ENCODE measurements at places on chromosomes 2 and 18.

- DNase-seq = no peak
Observed at GRCh38 chr2:161237392-161238264, 70.6 kb upstream of the PSMD14 start.

- no peak for DNase-seq
Observed at GRCh38 chr2:100228415-100228814, 86.0 kb upstream of the AFF3 start.

DNA sequence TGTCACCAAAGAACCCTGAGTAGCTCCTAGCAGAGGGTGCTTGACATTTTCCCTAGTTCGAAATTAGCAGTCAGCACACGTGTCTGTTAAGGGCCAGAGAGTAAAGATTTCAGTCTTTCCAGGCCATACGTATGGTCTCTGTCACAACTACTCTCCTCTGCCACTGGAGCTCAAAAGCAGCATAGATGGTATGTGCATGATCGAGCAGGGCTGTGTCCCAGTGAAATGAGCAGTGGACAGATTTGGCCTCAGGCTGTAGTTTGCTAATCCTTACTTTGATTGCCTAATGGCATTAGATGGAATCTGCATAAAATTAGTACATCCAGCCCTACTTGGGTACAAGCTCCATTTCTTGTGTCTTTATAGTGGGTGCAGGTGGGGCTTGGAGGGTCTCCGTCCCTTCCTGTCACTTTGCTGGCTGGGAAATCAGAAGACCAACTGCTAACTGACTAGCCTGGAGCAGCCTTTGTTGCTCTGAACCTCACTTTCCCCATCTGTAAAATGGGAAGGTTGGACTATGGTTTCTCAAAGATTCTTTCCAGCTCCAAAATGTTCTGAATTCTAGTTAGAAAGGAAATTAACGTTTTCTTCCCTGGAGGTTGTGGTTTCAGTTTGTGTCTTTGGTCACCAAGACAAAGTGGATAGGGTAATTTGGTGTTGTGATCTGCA lies 108.5 kb downstream of the GLI2 start:
- no peak for DNase-seq

- no peak for DNase-seq
Observed at GRCh38 chr2:113861740-113862139, 28.1 kb upstream of the ACTR3 start.

GRCh38 chr18:24516261-24516660 lies 55.8 kb downstream of the HRH4 start:
- no peak for DNase-seq

GRCh38 chr2:18961991-18962421 lies 372.6 kb upstream of the NT5C1B start:
- DNase-seq = no peak

GRCh38 chr2:34416856-34417255 lies 817.8 kb upstream of the FAM98A start:
- DNase-seq = no peak

DNA sequence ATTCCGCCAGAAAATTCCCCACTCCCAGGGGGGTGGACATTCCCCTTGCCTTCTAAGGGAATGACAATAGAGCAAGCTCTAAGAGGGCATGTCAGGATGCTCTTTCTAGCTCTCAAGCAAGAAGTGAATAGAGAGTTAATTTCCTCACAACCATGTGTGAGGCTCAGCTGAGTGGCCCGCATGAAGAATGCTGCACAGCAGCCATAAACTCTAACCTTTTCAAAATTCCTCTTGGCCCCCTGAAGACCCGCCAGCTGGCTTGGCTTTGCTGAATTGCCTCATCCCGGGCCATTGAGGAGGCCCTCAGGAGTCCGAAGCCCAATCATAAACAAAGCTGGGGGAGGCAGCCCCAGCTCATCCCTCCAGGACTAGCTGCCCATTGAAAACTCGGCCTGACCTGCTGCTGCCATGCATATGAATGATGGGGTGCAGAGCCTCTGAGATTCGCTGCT lies 38.2 kb downstream of the NRP2 start:
- DNase-seq = no peak

- no peak for DNase-seq
Observed at GRCh38 chr2:192007581-192008228, 160.8 kb upstream of the CAVIN2 start.

- DNase-seq = no peak
Observed at GRCh38 chr18:70398076-70398475, 109.2 kb downstream of the SOCS6 start.

DNA sequence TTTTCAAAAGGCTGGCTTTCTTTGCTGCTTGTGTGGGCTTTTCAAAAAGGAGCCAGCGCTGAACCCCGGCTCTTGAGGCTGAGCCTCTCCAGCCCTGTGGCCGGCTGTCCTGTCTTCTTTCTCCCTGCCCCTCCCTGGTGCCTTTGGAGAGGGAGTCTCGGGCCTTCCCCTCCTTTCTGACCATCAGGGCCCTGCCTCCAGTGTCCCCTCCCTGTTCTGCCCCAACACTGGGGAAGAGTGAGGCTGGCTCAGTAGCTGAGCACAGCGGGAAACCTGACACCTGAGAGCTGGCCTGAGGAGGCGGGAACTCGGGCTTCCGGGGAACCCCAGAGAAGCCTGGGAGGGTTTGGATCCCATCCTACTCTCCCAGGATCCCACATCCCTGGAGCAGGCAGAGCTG lies 232.1 kb downstream of the LOXHD1 start:
- DNase-seq = no peak

GRCh38 chr2:128279786-128280157 lies 38.9 kb downstream of the HS6ST1 start:
- DNase-seq = no peak

GRCh38 chr18:3192286-3192685 lies 27.5 kb downstream of the MYOM1 start:
- DNase-seq = no peak

- no peak for DNase-seq
Observed at GRCh38 chr18:58862851-58863538, 1.7 kb upstream of the ZNF532 start.

DNA sequence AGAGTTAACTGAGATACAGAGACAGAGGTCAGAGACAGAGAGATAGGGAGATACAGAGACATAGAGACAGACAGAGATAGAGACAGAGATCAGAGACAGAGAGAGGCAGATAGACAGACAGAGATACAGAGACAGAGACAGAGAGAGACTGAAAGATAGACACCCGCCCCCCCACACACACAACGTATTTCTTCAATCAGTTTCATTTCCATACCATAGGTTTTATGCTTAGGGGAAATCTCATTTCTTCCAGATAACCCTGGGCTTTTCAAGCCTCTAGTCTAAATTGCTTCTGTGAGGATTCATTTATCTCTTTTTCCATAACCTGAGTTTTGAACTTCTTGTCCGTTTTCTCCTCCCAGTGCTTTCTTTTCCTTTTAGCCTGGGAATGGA lies 94.6 kb downstream of the CD8B2 start:
- DNase-seq = no peak

DNA sequence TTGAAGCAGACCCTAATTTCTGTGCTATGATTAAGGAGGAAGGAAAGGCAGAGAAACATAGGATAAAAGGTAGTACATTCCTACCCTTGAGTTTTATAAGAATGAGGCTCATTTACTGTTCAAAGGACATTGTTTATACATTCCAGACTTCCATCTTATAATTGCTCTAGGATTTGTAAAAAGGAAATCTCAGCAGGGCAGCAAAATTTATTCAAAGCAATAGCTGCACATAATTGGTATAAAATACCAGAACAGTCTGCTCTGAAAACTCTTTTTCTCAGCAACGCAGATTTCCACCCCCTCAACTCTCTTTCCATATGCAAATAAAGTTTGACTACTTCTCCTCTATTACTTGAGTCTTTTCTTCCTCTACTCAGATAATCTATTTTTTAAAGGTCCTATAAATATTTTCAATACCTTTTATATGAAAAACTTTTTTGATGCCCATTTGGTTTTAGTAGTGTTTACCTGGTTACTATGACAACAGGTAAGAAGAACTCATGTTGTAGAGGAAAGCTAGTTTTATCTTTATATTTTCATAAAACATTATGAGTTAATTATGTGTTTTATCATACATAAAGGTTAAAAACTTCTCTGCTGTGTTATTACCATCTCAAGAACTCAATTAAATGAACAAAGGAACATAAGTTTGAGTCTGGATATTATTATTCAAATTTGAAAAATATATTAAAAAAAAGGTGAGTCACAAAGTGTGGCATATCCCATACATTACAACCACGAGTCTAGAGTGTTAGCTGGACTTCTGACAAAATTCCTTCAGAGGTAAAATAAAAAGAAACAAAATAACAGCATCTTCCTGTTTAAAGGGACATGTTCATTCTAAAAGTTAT lies 19.9 kb downstream of the RBMS1 start:
- no peak for DNase-seq

- no peak for DNase-seq
Observed at GRCh38 chr2:65416945-65417344, 15.5 kb downstream of the SPRED2 start.

GRCh38 chr2:237667893-237668292 lies 40.5 kb downstream of the LRRFIP1 start:
- no peak for DNase-seq

DNA sequence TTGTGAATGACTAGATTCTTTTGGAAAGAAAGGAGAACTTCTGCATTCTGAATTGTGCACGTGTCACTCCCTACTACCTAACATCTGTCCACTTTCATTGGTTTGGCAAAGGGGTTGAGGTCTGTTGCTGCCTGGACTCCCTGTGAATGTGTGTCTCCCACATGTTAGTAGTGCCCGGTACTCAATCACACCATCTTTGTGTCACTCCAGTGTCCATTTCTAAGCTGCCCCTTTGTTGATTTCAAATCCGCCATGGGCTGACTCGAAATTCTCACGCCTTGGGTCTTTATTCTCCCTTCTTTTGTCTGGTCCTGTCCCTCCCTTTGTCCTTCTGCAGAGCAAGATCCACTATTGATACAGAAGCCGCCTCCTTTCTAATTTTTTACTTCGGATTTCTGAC lies 7.5 kb downstream of the DPYSL5 start:
- no peak for DNase-seq

- DNase-seq = no peak
Observed at GRCh38 chr18:55419947-55420664, 167.9 kb downstream of the TCF4 start.

- DNase-seq = peak; percentile 69
Observed at GRCh38 chr2:173175222-173175621, 99.6 kb downstream of the MAP3K20 start.

- no peak for DNase-seq
Observed at GRCh38 chr18:36772241-36772723, 56.5 kb downstream of the TPGS2 start.

DNA sequence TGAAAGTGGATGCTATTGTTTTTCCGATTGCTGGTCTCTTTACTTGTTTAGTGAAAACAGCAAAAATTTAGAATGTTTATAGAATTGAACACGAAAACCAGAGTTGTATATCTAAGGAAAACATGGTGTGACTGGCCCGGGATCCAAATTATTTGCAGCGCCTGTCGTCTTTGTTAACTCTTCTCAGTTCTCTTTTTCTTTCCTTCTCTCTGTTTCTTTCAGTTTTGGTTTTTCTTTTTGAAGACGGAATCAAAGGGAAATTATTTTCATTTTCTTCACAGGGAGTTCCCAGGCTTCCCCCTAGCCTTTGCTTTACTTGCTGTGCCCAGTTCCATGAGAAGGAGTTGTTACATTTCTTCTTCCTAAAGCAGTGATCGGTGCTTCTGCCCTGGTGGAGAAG lies 76.0 kb downstream of the AGAP1 start:
- no peak for DNase-seq

- DNase-seq = peak; percentile 37
Observed at GRCh38 chr2:64514008-64514407, 10.1 kb upstream of the AFTPH start.

GRCh38 chr18:48126240-48126639 lies 195.8 kb upstream of the SMAD2 start:
- no peak for DNase-seq

- no peak for DNase-seq
Observed at GRCh38 chr18:54357082-54357659, 487 bp downstream of the STARD6 start.

GRCh38 chr2:79511320-79511951 lies 1.4 kb upstream of the CTNNA2 start:
- no peak for DNase-seq

- DNase-seq = no peak
Observed at GRCh38 chr2:236565879-236566402, 3.7 kb upstream of the ACKR3 start.

DNA sequence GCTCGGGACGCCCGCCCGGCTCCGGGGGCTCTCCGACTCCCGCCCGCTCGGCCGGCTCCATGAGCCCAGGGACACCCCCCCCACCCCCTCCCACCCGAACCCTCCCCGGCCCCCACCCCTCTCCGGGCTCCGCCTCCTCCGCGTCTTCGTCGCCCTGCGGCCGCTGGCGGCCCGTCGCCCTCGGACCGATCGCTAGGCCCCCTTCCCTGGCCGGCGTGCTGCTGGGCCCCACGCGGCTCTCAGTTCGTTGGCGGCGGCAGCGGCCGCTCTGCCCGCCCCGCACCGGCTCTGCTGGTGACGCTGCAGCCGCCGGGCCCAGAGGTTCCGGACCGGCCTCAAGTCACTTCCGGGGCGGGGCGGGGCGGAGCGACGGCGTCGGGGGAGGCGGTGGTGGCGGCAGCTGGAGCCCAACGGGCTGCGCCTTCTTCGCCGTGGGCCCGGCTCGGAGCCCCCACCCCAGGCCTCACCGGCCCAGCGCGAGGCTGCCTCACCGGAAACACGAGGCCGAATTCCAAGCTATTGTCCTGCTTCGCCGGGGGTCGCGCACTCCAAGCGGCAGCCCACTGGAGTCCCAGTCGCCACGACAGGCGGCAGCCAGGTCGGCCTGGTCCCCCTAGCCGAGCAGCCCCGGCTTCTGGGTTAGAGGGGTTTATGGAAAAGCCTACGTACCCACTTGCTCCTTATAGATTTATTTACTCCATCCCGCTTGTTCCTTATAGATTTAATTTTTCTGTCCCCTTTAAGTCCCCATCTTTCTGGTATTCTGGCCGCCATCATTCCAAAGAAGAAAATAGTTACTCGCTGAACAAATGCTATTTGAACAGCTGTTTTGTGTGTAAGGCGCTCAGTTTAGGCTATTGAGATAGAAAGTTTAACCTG lies at the start of gene PSME4:
Gene PSME4, minus strand, starts transcription at position 270 of the 879 bp plus-strand sequence. Its CDS starts 209 bp downstream, at position 61.
- DNase-seq = no peak

DNA sequence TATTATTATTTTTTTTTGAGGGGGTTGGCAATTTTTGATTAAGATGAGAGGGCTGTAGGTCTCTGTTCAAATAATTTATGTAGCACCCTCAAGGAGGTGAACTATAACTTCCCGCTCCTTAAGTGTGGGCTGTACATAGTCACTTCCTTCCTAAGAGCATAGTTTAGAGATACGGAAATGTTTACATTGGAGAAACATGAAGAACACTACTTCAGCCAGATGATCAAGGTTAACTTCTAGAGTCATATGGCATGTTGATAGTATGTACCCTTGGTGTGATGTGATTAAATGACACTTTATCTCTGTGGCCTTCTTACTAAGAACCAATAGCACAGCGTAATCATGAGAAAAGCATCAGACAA lies 93.7 kb downstream of the MIB1 start:
- DNase-seq = no peak

DNA sequence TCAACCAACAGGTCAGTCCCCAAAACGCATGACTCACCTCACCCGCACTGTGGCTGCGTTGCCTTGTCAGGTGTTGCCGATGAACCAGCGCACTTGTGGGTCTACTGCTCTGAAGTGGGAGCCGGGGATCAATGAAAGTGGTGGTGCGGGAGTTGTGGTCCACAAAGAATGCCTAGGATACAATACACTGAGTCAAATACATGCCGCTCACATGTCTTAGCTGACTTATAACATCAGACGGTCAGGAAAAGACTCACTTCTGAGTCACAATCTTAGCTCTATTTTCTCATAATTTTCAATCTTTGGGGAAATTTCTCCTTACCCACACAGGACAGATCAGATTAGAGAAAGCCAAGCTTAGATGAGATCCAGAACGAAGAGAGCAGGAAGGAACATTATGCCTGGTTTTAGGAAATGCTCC lies 107.1 kb upstream of the STK17B start:
- DNase-seq = no peak

GRCh38 chr2:128950758-128951157 lies 632.1 kb upstream of the HS6ST1 start:
- no peak for DNase-seq

Measured in epithelial cell of prostate (primary cell).